ENCODE measurements at places on chromosomes 16 and 17.

DNA sequence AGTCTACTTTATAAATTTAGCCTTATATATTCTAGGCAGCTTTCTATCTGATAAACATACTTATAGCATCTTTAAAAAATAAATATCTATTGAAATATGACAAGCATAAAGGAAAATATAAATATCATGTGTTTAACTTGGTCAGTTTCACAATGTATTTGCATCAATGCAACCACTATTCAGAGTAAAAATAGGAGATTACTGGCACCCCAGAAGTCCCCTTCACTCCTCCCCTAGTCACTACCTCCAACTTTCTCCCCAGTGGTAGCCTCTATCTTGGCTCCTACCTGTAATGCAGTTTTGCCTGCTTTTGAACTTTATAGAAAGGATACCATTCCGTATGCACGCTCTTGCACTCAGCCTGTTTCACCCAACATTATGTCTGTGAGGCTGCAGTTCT lies 3.2 kb upstream of the NOD2 start:
- DNase-seq: no peak

DNA sequence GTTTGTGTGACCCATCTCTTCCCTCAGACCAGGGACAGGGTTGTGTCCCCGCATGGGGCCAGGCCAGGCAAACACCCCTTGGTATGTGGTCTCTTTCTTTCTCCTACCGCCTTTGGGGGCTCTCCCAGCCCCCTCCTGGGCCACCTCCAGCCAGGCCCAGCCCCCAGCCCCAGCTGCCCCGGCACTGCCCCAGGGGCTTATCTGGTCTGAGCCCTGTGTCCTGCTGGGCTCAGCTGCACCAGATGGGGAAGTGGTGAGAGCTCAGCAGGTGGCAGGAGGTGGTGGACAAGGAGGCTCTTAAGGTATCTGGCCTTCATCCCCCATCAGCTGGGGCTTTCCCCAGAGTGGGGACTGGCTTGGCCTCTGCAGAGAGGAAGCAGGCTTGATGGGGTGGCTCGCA lies 8.7 kb downstream of the ADAM11 start:
- DNase-seq: no peak

DNA sequence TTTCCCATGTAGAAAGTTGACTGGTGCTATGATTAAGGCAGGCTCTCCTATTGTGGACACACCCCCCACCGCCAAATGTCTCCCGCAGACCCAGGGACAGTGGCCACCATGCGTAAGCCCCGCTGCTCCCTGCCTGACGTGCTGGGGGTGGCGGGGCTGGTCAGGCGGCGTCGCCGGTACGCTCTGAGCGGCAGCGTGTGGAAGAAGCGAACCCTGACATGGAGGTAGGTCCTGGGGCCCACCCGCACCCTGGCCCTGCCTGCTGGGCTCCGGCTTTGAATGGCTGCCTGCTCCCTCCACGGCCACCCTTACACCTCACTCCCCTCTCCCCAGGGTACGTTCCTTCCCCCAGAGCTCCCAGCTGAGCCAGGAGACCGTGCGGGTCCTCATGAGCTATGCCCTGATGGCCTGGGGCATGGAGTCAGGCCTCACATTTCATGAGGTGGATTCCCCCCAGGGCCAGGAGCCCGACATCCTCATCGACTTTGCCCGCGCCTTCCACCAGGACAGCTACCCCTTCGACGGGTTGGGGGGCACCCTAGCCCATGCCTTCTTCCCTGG lies 3.6 kb downstream of the MMP25 start:
- DNase-seq: no peak

DNA sequence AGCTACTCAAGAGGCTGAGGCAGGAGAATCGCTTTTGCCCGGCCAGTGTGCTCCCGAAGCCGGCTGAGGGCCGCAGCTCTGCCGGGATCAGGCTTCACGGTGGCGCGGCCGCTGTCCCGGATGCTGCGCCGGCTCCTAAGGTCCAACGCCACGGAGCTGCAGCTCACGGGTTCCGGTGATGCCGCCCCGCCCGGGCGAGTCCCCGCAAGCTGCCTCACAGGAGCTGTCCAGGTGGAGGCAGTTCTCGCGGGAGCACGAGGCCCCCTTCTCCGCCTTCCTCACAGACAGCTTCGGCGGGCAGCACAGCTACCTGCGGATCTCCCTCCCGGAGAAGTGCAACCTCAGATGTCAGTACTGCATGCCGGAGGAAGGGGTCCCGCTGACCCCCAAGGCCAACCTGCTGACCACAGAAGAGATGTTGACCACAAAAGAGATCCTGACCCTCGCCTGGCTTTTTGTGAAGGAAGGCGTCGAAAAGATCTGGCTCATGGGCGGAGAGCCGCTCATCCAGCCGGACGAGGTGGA lies 111.4 kb upstream of the SIAH1 start:
- no peak for DNase-seq

DNA sequence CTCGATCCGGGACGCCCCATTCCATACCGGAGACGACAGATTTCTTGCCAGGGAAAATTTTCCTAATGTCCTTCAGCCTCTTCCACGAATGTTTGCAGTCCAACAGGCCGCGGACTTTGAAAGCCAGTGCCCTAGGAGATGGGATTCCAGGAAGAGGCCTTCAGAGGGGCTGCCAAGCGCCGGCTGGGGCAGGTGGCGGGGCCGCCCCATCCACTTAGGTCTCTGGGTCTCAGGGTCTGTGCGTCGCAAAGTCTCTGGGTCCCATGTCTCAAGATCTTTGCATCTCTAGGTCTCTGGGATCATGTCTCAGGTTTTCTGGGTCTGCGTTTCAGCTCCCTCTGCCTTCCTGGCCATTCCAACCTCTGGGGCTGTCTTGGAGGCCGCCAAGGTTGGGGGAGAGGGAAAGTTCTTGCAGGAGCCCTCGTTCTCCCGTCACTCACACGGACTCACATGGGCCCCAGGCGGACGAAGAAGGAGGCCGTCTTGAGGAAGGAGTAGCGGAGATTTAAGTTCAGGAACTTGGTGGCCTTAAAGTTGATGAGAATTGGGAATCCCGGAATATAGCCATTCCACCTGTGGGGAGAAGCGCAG lies 7.2 kb downstream of the ALOX12B start:
- DNase-seq: no peak

DNA sequence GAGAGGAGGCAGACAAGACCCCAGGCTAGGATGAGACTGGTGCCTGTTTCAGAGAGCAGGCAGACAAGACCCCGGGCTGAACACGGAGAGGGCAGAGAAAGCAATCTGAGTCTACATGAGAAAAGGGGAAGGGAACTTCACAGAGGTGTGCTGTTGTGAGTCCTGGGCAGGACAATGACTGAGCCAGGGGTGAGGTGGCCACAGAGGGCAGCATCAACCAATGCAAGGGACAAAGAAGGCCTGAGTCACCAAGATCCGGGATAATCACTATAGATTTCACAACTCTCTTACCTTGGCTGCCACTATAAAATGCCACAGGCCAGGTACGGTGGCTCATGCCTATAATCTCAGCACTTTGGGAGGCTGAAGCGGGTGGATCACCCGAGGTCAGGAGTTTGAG lies 89.0 kb downstream of the SLC39A11 start:
- no peak for DNase-seq

DNA sequence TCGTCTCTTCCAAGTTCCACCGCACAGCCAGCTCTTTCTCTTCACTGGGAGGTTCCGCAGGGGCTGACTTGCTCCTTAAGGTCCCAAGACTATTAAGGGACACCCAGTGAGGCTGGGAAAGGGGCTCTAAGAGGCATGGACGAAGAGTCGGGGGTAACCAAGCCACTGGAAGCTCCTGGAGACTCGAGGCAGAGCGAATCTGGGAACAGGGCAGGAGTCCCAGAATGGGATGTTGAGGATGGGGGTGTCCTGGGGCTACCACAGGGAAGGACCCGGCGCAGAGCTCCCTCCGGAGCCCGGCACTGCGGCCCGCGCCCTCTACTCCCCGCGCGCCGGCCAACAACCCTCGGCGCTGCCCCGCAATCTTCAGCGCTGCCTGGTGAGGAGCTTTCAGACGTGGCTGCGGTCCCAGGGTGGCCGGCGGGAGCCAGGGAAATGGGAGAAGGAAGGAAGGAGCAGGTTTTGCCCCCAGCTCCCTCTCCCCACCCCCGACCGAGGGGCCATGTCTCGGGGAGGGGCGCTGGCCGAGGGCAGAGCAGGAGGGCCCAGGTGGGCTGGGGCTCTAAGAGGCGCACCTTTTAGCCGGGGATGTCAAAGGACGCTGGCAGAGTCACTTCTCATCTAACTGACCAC lies 581 bp downstream of the CHST5 start:
- DNase-seq: no peak

GRCh38 chr16:17607075-17607509 lies 136.3 kb upstream of the XYLT1 start:
- DNase-seq: no peak

GRCh38 chr16:66881964-66882508 lies 1.7 kb downstream of the PDP2 start:
- DNase-seq: no peak

GRCh38 chr17:82876149-82876548 lies 36.3 kb upstream of the ZNF750 start:
- DNase-seq: no peak

DNA sequence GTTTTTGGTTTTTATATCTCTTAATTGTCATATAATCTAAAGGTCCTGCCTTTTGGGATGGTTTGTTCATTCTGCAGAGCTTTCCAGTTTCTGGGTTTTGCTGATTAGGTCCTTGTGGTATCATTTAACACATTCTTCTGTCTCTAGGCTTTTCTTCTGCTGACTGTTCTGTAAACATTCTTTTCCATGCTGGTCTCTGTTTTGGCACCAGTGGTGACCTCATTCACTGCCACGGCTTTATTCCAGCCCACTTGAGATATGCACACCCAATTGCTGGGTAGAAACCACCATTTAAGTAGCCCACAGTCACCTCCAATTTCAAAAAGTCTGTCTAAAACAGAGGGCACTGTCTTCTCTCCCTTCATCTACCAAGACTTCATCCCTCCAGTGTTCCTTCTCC lies 31.1 kb upstream of the COX10 start:
- no peak for DNase-seq

DNA sequence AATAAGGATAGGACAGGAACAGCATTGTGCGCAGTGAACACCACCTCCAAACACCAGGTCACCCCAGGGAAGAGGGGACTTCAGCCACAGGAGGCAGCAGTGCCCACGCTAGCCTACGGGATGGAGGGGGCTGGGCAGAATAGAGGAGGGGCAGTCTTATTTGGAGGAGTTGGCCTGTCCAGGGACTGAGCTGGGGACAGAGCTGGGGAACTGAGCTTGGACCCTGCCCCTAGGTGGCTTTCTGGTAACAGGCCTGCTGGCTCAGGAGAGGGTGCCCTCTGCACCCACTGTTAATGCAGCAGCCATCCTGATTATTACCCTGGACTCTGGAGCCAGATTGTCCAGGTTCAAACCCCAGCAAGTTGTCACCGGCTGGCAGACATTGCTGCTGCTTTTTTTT lies 9.3 kb downstream of the CCDC102A start:
- DNase-seq: no peak

DNA sequence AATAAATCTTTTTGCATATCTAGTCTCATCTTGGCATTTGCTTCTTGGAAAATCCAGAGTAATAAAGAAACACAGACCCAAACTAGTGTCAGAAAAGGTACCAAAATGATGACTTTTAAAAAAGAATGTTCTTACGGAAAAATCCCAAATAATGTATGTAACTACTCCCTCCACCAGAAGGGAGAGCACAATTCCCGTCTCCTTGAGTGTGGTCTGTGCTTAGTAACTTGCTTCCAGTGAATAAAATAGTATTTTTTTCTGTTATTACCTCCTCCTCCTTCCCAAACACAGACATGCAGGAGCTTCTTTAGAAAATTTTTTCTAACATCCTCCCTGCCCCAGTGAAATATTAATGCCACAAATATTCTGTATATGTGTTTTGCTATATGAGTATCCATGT lies 358.1 kb downstream of the ZFHX3 start:
- DNase-seq: no peak

GRCh38 chr16:83402160-83402814 lies 405.5 kb upstream of the HSBP1 start:
- DNase-seq: no peak

- DNase-seq: peak; percentile 8
Measured at GRCh38 chr16:14263011-14263410, 191.9 kb downstream of the MRTFB start.

DNA sequence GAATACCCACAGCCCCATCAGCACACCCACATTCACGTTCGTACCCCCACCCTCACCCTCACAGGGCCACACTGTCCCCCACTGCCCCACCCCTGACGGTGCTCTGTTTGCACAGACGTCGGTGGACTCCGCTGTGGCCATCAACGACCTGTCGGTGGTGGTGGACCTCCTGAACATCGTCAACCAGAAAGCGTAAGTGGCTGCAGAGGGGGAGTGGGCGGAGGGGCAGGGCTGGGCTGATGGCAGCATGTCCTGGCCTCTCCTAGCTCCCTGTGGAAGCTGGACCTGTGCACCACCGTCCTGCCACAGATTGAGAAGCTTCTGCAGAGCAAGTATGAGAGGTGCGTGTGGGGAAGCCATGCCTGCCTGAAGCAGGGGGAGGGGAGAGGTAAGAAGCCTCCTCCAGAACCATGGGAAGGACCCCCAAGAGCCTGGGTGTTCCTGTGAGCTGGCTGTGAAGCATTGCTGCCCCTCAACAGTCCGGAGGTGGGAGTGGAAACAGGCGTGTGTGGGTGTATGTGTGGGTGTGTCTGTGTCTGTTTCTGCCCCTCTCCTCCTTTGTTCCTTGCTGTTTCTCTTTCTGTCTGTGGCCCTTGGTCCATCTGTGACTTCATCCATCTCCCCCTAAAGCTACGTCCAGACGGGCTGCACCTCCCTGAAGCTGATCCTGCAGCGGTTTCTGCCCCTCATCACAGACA lies 20.3 kb downstream of the KATNB1 start:
- no peak for DNase-seq

GRCh38 chr16:2335286-2335895 lies 5.1 kb downstream of the ABCA3 start:
- no peak for DNase-seq

GRCh38 chr16:79217375-79218011 lies 383.0 kb downstream of the MAF start:
- no peak for DNase-seq

GRCh38 chr17:83064021-83064731 lies 15.2 kb upstream of the METRNL start:
- no peak for DNase-seq

- DNase-seq: no peak
Measured at GRCh38 chr16:24635900-24636610, 93.4 kb upstream of the TNRC6A start.

Measured in hippocampal formation (tissue), 2 donors.